ENCODE measurements at places on chromosomes 7 and 10.

DNA sequence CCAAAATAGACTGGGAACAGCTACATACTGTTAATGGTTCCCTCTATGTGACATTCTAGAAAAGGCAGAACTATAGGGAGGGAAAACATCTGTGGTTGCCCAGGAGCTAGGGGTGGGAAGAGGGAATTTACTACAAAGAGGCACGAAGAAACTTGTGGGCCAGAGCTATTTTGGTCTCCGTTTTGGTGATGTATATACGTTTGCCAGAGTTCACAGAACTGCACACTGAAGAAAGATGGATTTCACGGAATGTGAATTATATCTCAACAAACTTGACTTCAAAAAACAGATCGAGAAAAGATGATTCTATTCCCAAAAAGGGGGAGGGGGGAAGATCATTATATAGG is 386 bp upstream of the AS3MT start:
- no peak for DNase-seq

DNA sequence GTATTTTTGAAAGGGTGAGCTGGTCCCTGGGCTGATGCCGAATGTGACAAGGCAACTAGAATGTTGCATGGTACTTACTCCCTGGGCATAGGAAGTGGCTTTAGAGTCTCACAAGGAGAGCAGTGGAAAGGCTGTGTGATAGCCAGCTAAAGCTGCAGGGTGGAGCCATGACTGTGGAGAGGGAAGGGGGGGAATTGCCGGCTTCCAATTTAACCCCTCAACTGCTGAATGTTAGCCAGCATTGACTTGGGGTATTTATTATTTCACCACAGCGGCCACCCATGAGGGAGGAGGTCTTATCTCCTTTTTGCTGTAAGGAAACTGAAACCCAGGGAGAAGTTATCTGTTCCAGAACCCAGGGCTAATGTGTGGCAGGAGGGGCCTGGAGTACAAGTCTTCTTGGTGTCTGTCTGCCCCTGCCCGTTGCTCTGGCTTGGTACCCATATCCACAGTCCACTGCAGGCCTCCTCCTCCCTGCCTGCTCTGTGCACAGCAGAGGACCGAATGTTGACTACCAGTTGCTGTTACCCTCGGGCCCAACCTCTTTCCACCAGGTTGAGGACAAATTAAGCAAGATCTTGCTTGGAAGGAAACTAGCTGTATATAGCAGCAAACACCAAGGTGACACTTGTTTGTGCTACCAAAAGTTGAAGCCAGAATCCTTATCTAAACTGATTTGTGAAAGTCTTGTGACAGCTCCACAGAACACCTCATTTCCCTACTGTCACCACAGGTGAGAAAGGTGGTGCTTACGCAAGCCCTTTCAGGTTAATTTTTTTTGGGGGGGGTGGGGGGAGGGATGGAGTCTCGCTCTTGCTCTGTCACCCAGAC is 37.6 kb downstream of the WBP1L start:
- DNase-seq: no peak

- DNase-seq: no peak
Observed at GRCh38 chr7:129017264-129017663, 37.6 kb downstream of the TNPO3 start.

GRCh38 chr7:27297356-27297755 is 54.8 kb downstream of the EVX1 start:
- no peak for DNase-seq

GRCh38 chr7:40586197-40586596 is 451.4 kb downstream of the SUGCT start:
- peak; percentile 45 for DNase-seq

- no peak for DNase-seq
Observed at GRCh38 chr7:7138897-7139296, 43.4 kb upstream of the C1GALT1 start.

DNA sequence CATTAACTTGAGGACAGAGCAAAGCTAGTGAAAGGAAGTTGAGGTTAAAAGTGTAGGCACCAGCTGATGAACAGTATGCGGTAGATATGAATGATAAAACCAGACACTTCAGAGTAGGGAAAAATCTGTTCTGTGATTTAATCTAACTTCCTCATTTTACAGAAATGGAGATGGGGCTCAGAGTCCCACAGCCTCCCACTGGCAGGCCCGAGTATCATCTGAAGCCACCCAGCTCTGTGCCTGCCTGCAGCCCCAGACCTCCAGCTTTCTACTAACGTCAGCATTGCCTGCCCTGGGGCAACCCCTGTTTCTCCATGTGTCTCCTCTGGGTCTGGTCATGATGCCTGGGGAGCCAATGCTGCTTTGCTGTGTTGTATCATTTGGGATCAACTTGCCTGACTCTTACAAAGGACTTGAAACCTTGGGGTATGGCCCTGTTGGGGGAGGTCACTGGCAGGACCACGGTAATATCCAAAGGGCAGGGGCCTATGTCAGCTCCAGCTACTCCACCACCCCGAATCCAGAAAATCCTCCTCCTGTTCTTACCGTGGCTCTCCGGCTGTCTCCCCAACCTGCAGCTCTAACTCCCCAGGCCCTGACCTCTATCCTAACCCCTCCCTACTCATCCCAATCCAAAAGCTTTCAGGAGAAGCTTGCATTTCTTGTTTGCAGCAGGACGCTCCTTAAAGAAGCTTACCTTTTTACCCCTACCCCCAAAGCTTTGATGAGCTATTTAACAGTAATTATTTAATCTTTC is 56.2 kb upstream of the NPY start:
- DNase-seq: no peak

DNA sequence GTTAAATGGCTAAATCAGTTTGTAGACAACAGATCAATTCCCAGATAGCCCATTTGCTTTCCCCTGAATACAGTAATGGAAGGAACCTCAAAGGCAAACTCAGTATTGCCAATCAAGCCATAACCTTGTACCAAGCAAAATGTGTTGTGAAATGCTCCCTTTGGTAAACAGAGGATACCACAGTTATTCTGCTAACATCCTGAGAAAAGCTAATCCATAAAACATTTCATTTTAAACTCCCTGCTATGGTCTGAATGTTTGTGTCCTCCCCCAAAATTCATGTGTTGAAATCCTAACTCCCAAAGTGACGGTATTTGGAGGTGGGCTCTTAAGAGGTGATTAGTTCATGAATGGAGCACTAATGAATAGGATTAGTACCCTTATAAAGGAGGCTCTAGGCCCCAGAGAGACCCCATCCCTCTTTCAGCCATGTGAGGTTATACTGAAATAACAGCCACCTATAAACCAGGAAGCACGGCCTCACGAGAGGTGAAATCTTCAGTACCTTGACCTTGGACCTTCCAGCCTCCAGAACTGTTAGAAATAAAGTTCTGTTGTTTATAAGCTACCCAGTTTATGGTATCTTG is 89.3 kb upstream of the RNF148 start:
- no peak for DNase-seq

DNA sequence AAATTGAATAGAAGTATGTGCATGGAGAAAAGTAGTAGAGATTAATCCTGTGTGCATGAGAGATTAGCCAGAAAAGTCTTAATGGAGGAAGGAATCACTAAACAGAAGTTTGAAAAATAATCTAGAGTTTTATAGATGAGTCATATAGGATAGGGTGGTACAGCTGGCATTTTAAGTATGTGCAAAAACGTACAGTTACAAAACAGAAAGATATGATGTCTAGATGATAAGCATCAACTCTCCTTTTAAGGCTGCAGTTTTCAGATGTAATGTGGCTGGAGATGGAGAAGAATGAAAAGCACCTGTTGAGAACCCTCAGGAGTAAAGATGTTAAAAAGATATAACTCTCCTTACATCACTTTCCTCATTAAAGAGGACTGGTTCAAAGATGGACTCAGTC is 271.3 kb downstream of the STK31 start:
- no peak for DNase-seq
